ENCODE measurements at places on chromosomes 3 and 15.

DNA sequence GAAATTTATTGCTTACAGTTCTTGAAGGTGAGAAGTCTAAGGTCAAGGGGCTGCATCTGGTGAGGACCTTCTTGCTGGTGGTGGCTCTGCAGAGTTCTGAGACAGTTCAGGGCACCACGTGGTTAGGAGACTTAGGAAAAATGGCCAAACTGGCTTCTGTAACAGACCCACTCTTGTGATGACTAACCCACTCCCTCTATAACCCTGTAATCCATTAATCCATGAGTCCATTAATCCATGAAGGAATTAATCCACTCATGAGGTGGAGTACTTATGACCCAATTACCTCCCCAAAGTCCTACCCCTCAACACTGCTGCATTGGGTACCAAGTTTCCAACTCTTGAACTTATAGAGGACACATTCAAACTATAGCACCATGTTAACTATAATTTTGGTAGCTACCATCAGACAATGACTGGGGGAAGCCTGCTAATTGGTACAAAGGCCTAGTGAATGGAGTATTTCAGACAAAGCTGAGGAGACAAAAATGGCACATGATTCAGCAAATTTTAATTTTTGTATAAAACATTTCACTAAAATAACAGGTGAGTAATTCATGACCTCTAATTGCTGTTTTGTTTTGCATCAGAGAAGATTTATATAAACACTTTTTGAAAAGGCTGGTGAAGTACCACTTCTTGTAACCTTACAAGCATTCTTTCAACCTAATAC is 374.1 kb upstream of the TBL1XR1 start:
- DNase-seq: no peak

- no peak for DNase-seq
Observed at GRCh38 chr3:164095279-164095678, 983.0 kb downstream of the SI start.

DNA sequence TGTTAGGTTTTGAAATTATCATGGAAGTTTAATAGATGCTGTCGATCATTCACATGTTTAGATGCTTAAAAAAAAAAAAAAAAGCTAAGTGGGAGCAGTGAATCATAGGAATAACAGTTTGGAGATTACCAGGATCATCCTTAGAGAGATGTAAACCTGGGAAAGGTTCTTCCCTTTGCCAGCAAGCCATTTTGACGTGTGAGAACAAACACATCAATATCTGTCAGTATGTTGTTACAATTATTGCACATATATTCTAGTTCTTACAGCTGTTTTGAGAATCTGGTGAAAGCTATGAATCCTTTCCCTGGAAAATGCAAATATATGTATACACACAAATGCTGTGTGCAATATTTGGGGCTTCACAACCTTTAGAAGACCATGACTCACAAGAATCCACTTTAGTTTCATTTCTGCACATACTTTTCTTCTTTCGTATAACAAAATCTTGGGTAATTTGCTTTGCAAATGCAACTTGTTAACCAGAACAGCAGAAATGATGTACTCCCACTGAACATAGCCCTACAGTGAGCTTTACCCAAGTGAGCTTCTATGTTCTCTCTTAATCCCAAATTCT is 12.0 kb downstream of the NFKBIZ start:
- no peak for DNase-seq

DNA sequence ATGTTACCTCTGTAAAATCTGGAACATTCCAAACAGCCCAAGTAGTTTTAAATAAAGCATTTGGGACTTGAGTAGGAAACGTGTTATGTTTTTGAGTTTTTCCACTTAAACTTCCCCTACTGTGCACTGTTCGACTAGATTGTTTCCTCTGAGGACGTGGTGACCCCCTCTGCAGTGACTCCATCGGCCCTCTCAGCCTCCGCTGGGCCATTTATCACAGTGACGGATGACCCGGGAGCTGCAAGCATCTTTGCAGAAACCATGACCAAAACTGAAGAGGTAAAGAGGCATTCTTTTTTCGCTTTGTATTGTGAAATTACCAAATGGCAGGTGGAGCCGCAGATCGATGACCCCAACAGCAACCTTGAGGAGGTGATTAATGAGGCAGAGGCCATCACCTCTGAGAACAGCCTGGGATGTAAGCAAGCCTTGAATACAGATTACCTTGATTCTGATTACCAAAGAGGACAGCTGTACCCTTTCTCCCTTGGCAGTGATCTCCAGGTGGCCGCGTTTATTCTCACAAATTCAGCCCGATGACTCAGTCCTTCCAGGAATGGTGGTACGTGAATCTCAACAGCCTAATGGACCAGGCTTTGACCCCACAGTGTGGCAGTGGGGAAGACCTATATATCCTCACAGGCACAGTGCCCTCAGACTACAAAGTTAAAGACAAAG is 79.1 kb upstream of the FAN1 start:
- DNase-seq: no peak

GRCh38 chr3:33578325-33579177 is 138.3 kb upstream of the UBP1 start:
- no peak for DNase-seq

DNA sequence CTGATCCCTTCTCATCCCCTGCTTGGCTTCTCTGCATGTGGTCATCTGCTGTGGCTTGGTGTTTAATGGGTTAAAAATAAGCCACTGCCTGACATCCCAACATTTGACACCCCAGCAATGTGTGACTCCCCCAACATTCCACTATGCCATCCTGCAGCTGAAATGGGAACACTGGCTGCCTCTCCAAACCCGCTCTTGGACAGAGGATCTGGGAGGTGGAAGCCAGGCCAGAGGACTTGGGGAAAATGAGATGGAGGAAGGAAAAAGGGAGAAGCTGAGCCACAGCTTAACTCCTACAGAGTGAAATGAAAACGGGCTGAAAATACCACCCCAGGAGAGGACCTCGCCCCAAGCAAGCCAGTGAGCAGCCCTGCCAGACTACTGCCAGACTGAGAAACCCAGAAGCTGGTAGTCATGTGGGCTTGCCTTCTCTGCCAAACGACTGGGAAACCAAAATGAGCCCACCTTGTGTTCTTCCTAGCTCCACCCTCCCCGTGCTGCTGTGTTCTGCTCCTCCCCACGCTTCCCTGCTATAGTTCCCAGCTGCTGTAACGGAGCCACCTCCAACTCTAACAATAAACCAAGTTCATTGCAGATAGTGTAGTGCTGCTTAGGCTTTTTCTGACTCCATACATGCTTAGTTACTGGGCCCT is 13.7 kb downstream of the MAP1A start:
- no peak for DNase-seq

GRCh38 chr3:16239086-16239770 is 25.5 kb downstream of the DPH3 start:
- DNase-seq: no peak

GRCh38 chr3:186502138-186502948 is 41.8 kb downstream of the CRYGS start:
- DNase-seq: no peak

DNA sequence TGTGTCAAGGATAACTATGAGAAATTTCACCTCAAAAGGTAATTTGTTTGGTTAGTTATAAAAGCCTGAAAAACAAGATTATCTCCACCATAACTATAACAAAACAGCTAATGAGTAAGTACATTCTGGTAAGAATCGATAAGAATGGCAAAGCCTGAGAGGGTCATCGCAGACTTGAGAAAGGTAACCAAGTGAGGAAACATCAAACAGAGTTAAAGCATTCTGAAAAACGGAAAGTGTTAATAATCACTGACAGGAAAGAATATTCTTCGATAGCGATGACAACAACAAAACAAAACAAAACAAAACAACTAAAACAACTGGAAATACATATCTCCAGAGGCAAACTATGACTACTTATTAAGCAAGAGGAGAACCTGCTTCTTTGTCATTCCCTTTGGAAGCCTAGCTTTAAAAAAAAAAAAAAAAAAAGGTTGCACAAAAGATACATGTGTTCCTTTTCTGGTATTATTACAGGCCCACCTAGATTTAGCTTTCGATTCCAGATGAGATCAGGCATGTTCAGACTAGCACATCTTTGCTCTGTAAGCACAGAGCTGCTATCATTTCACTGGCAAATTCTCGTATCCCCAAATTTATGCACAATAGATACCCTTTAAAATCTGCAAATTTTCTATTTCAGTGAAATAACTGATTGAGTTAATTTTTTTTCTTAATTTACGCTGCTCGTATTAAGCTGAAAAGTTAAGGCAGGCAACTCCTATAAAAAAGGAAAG is 155.6 kb downstream of the TIGIT start:
- no peak for DNase-seq

- no peak for DNase-seq
Observed at GRCh38 chr3:58104151-58104550, 95.9 kb downstream of the FLNB start.

GRCh38 chr15:101710806-101711205 is 13.5 kb downstream of the TARS3 start:
- DNase-seq: no peak

- no peak for DNase-seq
Observed at GRCh38 chr15:39756806-39757522, 25.7 kb downstream of the FSIP1 start.

DNA sequence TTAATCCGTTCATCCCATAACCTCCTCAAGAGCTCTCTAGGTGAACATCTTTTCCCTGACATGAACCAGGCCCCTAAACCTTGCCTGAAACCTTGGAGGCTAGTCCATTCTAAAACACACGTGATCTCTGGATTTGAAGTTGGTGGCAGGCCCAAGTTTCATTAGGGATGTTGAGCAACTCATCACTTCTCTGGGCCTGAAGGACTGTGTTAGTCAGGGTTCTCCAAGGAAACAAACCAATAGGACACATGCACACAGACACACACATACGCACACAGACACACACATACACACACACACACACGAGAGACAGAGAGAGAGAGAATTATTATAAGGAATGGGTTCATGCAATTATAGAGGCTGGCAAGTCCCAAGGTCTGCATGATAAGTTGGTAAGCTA is 31.9 kb downstream of the ACAN start:
- no peak for DNase-seq

DNA sequence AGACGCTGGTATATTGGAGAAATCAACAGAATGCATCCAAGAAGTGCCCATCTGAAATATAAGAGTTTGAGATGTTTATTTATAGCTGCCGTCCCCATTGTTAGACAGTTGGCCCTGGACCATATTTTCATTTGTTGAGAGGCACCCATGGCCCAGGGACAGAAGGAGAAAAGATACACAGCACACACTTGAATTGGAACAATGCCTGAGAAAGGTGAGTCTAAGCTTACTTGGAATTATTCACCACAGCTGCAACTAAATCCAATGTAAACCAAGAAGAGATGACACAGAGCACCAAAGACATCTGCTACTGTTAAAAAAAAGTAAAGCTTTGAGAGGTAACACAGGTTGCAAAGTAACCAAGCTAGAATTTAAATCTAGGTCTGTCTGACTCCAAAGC is 525.5 kb upstream of the NAALADL2 start:
- DNase-seq: no peak

DNA sequence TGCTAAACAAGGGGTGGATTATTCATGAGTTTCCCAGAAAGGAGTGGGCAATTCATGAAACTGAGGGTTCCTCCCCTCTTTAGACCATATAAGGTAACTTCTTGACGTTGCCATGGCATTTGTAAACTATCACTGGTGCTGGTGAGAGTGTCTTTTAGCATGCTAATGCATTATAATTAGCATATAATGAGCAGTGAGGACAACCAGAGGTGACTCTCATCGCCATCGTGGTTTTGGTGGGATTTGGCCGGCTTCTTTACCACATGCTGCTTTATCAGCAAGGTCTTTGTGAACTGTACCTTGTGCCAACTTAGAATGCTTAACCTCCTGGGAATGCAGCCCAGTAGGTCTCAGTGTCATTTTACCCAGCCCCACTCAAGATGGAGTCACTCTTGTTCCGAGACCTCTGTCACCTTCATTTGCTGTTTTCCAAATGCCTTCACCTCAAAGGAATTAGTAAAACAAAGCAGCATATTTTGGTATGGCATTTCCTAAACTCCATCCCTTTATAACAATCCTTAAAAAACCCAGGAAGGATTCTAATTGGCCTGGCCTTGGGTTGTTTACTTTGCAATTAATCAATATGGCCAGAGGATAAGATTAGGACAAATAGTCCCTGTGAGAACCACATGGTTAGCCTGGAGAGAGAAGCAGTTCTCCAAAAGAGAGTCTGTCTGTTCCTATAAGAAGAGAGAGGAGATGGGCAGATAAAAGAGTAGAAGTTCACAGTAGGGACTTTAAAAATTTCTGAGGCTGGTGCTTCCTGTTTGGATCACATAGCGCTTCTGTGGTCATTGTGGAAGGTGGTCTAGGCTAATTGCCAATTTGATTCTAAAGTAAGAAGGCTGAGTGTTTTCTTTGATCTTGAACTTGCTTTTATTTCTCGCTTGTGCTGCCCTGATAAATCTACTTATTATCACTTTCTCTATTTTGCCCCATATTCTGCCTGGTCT is 155.2 kb upstream of the EOMES start:
- DNase-seq: no peak

DNA sequence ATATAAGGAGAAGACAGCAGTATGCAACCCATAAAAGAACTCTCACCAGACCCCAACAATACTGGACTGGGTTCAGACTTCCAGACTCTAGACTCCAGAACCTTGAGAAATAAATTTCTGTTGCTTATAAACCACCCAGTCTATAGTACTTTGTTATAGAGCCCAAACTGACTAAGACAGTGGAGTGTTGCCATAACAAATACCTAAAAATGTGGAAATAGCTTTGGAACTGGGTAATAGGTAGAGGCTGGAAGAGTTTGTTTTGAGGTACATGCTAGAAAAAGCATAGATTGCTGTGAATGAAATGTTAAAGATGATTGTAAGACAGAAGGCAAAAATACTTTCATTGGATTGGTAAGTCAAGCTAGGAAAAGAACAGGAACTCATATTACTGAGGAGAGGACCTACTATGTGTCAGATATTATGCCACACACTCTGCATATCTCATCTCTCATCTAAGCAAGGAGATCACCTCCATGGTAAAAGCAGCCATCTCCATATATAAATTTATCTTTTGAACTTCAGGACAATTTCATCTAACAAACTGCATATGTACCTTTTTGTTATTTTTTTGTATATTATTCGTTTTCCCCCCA is 67.4 kb upstream of the FNDC3B start:
- DNase-seq: no peak

DNA sequence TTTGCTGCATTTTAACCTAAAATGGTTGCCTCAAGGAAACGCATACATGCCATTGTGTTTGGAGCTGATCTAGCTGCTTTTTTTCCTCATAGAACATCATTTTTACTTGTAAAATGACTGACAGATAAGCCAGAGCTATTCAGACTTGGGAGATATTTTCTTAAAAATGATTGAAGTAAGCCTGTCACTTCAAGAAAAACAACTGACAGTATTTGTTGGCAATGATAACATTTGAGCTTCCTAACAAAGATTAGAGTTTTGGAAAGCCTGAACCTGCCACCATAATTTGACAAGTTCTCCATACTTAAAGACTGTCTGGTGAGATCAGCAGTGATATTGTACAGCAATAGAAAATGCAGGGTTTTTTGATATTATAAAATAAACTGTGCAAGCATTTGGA is 27.6 kb upstream of the MRPL3 start:
- DNase-seq: no peak
